ENCODE measurements at places on chromosomes 7 and 10.
A peak's percentile ranks its signal among the peaks of the same experiment; 100 is the strongest.

DNA sequence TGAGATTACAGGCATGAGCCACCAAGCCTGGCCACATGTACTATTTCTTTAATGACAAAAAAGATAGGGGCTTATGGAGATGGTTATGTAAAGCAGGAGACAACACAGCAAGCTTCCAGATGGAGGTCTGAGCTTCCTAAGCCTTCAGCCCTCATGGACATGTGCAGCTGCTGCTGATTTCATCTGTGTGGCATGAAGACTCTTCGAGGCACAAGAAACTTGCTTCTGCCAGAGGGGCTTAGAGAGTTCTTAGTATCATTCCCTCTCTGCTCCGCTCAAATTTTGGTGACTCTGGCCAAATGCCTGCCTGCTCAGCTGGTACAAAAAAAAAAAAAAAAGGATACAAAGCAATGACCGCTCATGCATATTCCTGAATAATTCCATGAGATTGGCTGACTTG is 552.5 kb downstream of the TYW1 start:
- no peak for DNase-seq

- no peak for DNase-seq
Measured at GRCh38 chr10:70986623-70986950, 98.2 kb upstream of the PCBD1 start.

GRCh38 chr10:22643775-22644174 is 70.6 kb downstream of the PIP4K2A start:
- no peak for DNase-seq

DNA sequence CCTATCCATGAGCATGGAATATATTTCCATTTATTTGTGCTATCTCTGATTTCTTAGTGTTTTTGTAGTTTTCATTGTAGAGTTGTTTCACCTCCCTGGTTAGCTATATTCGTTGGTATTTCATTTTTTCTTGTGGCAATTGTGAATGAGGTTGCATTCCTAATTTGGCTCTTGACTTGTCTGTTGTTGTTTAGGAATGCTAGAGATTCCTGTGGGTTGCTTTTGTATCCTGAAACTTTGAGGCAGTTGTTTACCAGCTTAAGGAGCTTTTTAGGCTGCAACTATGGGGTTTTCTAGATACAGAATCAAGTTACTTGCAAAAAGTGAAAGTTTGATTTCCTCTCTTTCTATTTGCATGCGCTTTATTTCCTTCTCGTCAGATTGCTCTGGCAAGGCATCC is 304.7 kb upstream of the GRM3 start:
- DNase-seq = no peak

DNA sequence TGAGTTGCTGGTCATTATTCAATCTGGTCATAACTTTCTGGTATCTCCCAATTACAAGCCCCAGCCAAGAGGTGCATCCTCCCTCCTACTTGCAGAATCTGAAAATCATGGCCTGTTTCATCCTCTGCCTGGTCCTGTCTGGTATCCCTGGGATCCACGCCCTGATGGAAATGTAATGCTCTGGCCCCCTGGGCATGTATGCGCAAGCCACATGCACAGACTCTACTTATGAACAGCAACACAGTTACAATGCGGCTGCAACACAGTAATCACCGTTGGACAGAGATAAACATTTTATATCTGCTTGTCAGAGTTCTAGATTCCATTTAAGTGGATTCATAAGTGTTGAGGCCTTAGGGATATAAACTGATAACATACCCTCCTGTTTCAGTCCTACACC is 117.8 kb upstream of the ABI1 start:
- no peak for DNase-seq

GRCh38 chr7:77823787-77824186 is 25.2 kb downstream of the PHTF2 start:
- DNase-seq = no peak

GRCh38 chr7:144969787-144970186 is 133.9 kb upstream of the TPK1 start:
- no peak for DNase-seq

- peak; percentile 52 for DNase-seq
Measured at GRCh38 chr7:123494193-123494796, 40.1 kb downstream of the IQUB start.

DNA sequence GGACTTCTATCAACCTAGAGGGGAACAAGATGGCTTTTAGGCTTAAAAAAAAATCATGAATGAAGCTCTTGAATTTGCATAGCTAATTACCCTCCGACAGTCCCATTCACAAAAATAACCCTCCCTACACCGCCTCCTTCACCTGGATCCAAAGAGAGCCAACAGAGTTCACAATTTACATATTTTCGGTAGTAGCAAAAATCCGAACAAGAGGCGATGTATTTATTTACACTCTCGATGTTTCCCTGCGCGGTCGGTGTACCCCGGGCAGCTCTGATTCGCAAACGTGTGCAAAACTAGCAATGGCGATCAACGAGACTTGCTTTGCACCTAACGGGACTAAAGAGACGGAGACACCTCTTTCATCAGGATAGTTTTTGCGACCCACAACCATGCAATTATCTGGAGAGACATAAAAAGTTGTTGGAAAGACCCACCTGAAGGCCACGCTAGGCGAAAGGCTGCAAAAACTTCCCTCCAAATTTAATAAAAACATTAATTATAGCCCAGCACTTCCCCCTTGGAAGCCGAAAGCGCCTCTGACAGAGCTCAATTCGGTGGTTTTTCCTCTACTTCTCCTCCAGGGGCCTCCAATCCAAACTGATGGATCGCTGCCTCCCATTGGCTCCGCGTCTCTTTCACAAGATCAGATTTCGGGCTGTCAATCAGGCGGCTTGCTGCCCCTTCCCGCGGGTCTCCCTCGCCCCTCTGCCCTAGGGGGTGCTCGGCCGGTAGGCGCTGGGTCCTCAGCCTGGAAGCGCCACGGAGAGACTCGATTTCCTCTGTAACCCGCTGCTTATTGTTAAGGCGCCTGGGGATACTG is at the start of gene ETV1:
TSS of gene ETV1 (minus strand) at position 541 of the 823 bp plus-strand sequence. CDS start 614 bp downstream, outside the sequence.
- DNase-seq = peak; percentile 6

GRCh38 chr10:79445977-79446757 is 743 bp upstream of the ZCCHC24 start:
- DNase-seq = no peak

GRCh38 chr10:17386616-17387075 is 67.7 kb downstream of the ST8SIA6 start:
- no peak for DNase-seq

DNA sequence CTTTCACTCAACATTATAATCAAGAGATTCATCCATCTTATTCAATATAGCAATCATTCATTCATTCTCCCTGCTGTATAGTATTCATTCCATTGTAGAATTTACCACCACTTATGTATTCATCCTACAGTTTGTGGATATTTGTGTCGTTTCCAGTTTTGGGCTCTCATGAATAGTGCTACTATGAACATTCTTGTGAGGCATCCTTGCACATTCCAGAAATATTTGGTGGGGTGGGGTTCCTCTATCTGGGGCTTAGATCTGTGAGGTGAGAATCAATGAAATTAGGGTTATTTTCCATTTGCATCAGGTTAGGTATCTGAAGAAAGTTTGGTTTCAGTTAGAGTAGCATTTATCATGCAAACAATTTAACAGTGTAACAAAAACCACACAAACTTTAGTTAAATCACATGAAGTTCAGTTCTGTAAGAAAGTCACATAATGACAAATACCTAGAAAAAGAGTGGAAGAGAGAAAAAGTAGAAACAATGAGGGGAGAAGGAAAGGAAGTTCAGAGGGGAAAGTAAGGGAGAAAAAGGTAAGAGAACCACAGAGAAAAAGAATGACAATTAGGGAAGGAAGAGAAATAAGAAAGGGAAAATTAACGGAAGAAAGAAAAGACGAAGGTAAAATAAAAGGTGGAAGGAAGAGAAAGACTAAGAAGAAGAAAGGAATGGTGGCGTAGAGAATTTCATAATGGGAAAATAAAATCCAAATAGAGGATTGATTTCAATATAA is 25.3 kb upstream of the CBLL1 start:
- no peak for DNase-seq

GRCh38 chr7:129782818-129783583 is 169.8 kb downstream of the UBE2H start:
- peak; percentile 53 for DNase-seq

GRCh38 chr7:138975343-138976104 is 5.7 kb downstream of the KIAA1549 start:
- DNase-seq = no peak

DNA sequence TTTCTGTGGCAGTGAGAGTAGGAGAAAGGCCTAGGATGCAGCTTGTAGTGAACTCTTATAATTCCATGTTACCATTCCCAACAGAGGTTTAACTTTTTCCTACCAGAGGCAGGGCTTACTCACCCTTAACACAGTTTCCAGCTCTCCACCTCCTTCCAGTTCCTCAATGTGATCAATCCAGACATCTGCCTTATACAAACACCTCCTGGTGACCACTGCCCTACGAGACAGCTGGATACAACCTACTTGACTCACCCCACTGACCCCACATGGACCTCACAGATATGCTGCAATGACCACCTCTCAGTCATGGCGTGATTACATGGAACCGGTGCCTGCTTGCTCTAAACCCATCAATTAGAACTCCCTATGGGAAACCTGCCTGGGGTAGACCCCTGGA is 326.5 kb downstream of the TNS3 start:
- DNase-seq = peak; percentile 13

- DNase-seq = no peak
Measured at GRCh38 chr10:79399223-79399831, 46.1 kb downstream of the ZCCHC24 start.

DNA sequence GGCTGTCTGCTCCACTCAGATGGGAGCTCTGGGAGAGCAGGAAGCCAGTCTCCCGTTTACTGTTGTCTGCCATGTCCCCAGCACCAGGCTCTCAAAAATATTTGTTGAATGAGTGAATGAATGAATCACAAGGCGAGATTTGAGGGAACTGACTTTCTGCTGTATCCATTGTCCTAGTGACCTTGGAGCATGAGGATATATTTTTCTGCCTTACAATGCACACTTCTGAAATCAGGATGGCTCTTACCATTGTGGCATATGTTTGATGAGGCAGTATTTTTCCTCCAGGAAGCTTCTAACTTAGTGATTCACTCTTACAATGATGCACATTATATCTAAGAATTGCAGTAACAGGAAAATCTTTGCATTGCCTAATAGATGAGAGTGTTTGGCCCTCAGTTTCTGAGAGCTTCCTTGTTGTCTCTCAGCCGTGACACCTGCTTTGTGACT is 136.4 kb downstream of the RPS24 start:
- DNase-seq = no peak

DNA sequence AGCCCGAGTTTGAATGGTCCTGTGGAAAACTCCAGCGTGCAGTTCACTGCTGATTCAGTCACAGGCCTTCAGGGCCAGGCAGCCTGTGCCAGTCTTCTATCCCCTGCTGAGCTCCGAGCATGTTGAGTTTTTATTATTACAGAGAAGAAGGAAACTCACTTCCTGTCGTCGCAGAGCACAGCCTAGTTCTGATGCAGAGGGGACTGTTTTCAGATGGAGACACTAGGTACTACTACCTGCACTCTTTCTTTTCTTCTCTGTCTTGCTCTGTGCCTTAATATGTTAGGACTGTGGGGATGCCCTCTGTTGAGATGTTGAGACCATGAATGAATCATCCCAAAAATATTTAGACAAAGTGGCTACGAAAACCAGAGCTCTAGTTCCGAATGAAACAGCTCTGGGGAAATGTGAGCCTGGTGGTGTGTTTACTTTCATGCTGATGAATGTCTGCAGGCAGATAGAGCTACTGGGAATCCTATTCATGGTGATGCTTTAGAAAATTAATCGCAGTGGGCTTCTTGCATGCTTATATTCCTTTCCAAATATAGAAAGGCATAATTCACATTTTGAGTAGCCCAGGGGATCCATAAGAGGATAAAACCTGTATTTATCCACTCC is 29.6 kb downstream of the CASP7 start:
- DNase-seq = no peak

DNA sequence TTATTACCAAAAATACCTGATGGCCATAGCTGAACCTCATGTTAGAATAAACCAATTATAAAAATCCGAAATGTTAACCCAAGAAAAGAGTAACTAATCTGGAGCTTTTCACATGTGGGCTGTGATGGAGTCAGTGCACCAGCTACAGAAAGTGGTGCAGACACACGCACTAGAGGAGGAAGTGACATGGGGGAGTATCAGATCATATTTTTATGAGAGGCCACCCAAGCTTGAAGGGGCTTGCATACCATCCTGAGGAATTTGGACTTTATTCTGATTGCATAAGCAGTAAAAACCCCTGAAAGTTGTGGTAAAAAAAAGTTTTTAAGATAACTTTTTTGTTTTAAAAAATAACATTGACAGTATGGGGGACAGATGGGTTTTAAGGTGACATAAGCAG is 1148.5 kb upstream of the CELF2 start:
- no peak for DNase-seq

DNA sequence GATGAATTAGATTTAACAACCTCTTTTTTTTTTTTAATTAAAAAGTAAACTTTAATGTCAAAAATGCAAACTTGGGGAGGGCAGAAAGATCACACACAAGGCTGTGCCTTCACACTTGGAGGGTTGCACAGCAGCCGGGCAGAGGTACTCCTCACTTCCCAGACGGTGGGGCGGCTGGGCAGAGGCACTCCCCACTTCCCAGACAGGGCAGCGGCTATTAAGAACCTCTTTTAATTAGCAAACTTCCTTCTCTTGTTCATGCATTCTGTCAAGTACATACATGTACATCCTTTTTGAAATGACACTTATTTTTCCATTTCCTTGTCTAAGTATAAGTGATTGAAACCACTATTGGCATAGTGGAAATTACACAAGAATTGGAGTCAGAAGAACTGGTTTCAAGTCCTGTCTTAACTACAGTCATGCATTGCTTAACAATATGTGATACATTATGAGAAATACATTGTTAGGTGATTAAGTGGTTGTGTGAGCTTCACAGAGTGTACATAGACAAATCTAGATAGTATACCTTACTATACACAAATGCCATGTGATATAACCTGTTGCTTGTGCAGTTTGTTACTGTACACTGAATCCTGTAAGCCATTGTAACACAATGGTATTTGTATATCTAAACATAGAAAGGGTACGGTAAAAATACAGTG is 26.5 kb downstream of the BTRC start:
- DNase-seq = no peak

- DNase-seq = peak; percentile 91
Measured at GRCh38 chr7:87059525-87060287, at the start of gene ELAPOR2. Gene ELAPOR2, minus strand, starts transcription at chr7:87059654. Its CDS starts 141 bp downstream, at chr7:87059513.

GRCh38 chr10:23514321-23514720 is 75.4 kb downstream of the OTUD1 start:
- DNase-seq = no peak

Data from B cell (primary cell).